NCI-H1436 (cell line): ENCODE measurements at places on chromosomes 5 and 9.

DNA sequence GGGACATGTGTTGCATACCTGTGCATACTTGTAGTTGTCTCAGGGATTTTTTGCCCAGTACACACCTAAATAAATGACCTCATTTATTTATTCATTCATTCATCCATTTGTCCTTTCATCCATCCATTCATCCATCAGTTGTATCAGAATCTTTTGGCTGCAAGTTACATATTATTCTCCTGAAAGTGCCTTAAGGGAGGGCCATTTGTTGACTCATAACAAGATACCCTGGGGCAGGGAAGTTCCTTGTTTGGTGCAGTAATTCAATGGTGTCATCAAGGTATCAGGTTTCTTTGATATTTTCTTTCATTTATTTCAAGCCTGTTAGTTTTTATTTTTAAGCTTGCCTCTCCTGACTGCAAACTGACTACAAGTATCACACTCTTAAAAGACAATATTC, 597.9 kb upstream of the TLE4 start:
- peak; percentile 77 for DNase-seq

- no peak for DNase-seq
Measured at GRCh38 chr5:164356790-164357189, 851.4 kb downstream of the MAT2B start.

DNA sequence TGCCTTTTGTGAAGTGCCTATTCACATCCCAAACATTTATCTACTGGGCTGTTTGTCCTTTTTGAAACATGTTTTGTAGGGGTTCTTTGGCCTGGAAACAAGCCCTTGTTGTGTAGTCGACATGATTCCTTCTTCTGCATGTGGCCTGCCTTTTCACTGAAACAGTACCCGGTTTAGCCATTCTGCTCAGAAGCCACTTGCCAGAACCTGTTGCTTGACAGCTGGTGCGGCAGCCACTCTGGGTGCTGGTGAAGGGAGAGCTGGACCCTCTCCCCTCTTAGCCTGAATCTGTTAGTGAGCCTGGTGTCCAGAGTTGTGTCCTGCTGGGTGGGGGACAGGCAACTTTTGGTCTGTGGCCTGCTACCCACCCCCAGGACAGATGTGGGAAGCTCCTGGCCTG, 128.8 kb upstream of the CACNA1B start:
- no peak for DNase-seq

DNA sequence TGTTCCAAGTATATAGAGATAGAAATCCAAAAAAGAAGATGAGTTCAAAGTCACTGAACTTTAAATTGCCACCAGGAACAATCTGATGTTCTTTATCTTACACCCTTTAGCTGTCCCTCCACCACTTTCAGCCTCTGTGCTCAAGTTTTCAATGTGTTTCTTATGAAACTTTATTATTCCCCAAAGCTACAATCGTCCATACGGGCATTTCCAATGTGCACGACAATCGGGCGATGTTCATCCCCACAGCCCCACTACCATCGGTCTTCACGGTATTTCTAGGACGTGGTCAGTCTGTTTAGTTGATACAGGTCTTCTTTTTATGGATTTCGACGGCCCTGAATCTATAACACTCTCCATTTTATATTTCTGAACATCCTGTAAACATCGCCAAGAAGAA, 238.7 kb upstream of the DAP start:
- DNase-seq = no peak

GRCh38 chr5:16626696-16627264, 10.0 kb upstream of the RETREG1 start:
- no peak for DNase-seq

DNA sequence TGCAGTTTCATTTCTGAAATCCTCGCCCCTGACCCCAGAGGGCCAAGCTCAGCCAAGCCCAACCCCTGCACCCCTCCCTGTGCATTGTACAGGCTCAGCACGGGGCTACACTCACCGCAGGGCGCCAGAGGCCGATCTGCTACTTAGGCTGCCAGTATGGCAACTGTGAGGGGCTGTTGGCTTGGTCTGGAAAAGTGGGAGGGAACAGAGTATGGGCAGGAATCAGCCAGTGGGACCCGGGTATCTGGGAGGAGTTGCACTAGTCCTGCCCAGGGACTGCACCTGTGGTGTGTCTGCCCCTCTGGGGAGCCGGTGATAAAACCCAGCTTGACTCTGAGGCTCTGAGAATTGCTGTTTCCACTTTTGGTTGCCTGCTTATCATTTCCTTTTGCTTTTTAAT, 167.4 kb upstream of the KIF2A start:
- peak; percentile 61 for DNase-seq

DNA sequence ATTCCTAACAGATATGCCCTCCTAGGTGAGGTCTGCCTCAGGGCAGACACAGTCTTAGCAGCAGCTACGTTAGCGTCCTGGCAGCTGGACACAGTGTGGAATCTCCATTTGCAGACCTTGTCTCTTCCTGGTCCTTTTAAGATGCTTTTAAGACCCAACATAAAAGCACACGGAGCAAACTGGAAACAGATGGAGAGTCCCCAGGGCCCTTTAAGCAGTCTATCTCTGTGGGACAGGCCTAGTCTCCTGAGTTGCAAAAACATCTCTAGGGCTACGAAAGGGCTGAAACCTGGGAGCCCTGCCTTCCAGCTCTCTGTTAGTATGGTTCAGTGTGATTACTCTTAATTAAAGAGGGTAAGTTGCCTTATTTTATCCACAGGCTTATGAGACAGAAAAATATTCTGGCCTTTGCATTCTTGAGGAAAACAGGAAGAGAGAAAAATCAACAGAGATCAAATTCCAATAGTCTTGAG, 66.0 kb upstream of the GNA14 start:
- DNase-seq = no peak

GRCh38 chr5:111345731-111346130, 121.5 kb downstream of the CAMK4 start:
- DNase-seq = no peak

- DNase-seq = no peak
Measured at GRCh38 chr9:20407013-20407412, 215.3 kb downstream of the MLLT3 start.

DNA sequence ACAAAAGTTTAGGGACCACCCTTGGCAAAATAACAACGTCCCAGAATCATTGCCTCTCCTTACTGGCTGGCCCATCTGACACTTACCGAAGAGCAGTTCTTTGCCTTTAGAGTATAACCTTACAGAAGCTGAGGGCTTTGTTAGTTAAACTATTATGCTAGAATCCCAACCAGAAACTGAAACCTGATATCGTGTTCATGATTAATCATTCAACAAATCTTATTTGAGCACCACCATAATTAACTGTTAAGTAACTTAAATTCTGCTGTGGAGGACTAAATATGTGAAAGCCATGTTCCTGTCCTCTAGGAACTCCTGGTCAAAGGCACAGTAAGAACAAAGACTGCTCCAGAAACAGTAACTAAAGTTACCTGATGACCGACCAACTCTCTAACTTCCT, 104.9 kb downstream of the ARL15 start:
- DNase-seq = no peak

DNA sequence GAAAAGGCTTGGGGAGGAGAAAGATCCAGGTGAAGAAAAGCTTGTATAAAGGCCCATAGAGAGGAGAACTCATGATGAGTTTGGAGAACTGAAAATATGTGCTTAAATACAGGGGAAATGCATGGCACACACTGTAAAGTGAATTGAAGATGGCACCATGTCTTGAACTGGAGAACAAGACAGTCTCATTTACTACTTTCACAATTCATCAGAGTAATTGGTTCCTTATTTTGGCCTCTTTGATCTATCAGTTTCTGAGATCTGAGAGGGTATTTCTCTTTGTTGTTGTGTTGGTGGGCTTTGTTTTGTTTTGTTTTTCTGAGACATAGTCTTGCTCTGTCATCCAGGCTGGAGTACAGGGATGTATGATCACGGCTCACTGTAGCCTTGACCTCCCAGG, 98.2 kb downstream of the CEMIP2 start:
- DNase-seq = no peak

GRCh38 chr9:128684065-128684324, 5.0 kb upstream of the SET start:
- no peak for DNase-seq
